ENCODE measurements at places on chromosomes 2 and 18. TPM values are rescaled to one million over a fixed set of nuclear protein-coding genes. Genes with fewer than 3 reads are reported as not detected.
A peak's percentile ranks its signal among the peaks of the same experiment; 100 is the strongest.

- H3K4me1 ChIP-seq, result peaks cover 13% of the 10 kb centered on the region
- H3K27ac ChIP-seq, result no peak overlapping the region
- H3K4me3 ChIP-seq, result no peak overlapping the region
- H3K27me3 ChIP-seq, result no peaks in the 10 kb centered on the region
- no peak for DNase-seq
- H3K36me3 ChIP-seq, result no peaks in the 10 kb centered on the region
These were observed 12.8 kb downstream of the CDC42EP3 start for GRCh38 chr2:37658682-37659081.

GRCh38 chr2:634636-635388 is 42.4 kb downstream of the TMEM18 start:
- H3K27ac ChIP-seq, result no peak overlapping the region
- H3K4me1 ChIP-seq, result no peaks in the 10 kb centered on the region

Gene GCG
- total RNA-seq, result not detected

- no peaks in the 10 kb centered on the region for H3K36me3 ChIP-seq
- no peak for DNase-seq
- H3K4me1 ChIP-seq, result no peaks in the 10 kb centered on the region
- no peak overlapping the region for H3K4me3 ChIP-seq
These were observed 82.9 kb downstream of the GRB14 start for GRCh38 chr2:164538240-164538866.

GRCh38 chr2:217861334-217861877 is 141.4 kb downstream of the TNS1 start:
- DNase-seq, result no peak
- no peak overlapping the region for H3K27ac ChIP-seq
- H3K4me3 ChIP-seq, result no peak overlapping the region
- no peaks in the 10 kb centered on the region for H3K27me3 ChIP-seq
- peaks cover 3% of the 10 kb centered on the region for H3K36me3 ChIP-seq

DNA sequence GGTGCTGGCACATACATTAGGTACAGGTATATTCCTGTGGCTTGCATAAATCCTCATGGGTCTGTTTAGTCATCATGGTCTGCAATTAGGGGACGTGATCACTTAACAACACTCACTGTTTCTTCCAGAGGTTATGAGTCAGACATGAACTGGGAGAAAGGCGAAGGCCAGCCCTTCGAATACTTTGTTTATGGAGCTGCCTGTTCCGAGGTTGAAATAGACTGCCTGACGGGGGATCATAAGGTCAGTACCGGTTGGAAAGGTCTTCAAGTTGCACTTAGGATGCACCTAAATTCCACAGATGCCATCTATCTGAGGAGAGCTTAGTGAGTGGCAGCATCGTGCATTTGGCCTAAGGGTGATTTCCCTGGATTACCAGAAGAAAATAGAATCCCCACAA is 76.9 kb downstream of the AOX1 start:
- H3K4me1 ChIP-seq, result no peaks in the 10 kb centered on the region
- no peaks in the 10 kb centered on the region for H3K36me3 ChIP-seq
- no peaks in the 10 kb centered on the region for H3K27me3 ChIP-seq
- DNase-seq, result no peak
- H3K4me3 ChIP-seq, result no peak overlapping the region
- H3K27ac ChIP-seq, result no peak overlapping the region

Gene TACR1
- total RNA-seq, result 5.1 TPM

Gene KCNE4
- 4.2 TPM for total RNA-seq

- no peak overlapping the region for H3K4me3 ChIP-seq
- no peak for DNase-seq
These were observed 7.2 kb downstream of the RPIA start for GRCh38 chr2:88698498-88699233.

DNA sequence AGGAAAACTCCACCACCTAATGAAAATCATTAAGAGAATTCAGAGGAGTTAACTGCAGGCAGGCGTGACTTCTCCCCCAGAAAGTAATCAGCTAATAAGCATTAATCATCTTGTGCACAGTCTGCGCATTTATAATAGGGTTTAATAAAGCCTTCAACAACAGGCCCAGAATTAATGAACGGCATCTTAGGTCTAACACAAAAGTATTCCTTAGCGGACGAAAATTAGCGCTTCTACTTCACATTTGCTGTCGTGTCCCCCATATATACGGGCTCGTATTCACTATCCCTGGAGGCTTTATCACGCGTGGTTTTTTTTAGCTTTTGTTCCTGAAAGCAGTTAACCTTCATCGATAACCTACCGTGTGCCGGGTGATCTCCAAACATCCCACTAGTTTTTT is 1.8 kb downstream of the ATP8B1 start:
- no peaks in the 10 kb centered on the region for H3K27me3 ChIP-seq
- H3K36me3 ChIP-seq, result no peaks in the 10 kb centered on the region
- DNase-seq, result no peak
- H3K27ac ChIP-seq, result peak overlapping the region; percentile 58
- peak overlapping the region; percentile 67 for H3K4me3 ChIP-seq

- H3K36me3 ChIP-seq, result no peaks in the 10 kb centered on the region
- no peak for DNase-seq
- no peaks in the 10 kb centered on the region for H3K27me3 ChIP-seq
- H3K27ac ChIP-seq, result no peak overlapping the region
These were observed 877.1 kb downstream of the TMEM182 start for GRCh38 chr2:103638978-103639377.

DNA sequence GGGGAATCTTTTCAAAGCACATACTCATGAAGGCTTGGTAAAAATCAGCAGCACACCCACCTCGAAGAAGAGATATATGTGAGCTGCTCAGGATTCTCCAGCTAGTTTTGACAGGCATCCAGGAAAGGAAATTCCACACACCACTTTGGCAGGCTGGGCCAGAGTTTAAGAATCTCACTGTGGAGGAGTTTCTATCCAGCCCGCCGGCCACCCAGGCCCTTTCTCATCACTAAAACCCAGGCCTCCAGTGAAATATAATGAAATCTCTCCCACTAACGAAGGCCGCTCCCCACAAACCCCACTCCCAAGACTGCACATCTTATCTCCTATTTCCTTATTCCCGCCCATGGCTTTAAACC is 202.0 kb downstream of the GLI2 start:
- no peaks in the 10 kb centered on the region for H3K27me3 ChIP-seq
- no peaks in the 10 kb centered on the region for H3K4me1 ChIP-seq
- H3K27ac ChIP-seq, result no peak overlapping the region
- H3K36me3 ChIP-seq, result no peaks in the 10 kb centered on the region

- H3K4me3 ChIP-seq, result no peak overlapping the region
- no peaks in the 10 kb centered on the region for H3K36me3 ChIP-seq
- no peaks in the 10 kb centered on the region for H3K27me3 ChIP-seq
- peak overlapping the region; percentile 60 for H3K27ac ChIP-seq
These were observed 74.1 kb upstream of the SMAD2 start for GRCh38 chr18:48004577-48004976.

DNA sequence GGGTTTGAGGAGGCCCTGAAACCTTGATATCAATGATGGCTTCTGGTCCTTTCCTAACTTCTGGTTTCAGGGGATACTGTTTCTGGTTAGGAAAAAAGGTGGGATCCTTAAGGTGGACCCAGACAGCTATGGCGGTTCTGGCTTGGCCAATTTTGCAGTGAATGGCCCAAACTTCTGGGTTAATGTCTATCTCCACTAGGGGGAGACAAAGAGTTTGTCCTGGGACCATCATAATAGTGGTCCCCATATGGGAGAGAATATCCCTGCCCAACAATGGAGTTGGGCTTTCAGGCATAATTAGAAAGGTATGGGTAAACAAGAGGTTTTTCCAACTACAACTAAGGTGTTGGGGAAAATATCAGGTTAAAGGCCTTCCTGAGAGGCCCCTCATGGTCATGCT is 273.5 kb downstream of the CALCRL start:
- H3K27me3 ChIP-seq, result no peaks in the 10 kb centered on the region
- no peak overlapping the region for H3K4me3 ChIP-seq

Gene TMEM178A
- 5.7 TPM for total RNA-seq

- H3K27ac ChIP-seq, result no peak overlapping the region
- no peak overlapping the region for H3K4me3 ChIP-seq
- DNase-seq, result peak; percentile 78
- no peaks in the 10 kb centered on the region for H3K36me3 ChIP-seq
These were observed 24.6 kb downstream of the DYTN start for GRCh38 chr2:206693399-206694137.

Gene MPP4
- total RNA-seq, result 0.19 TPM

DNA sequence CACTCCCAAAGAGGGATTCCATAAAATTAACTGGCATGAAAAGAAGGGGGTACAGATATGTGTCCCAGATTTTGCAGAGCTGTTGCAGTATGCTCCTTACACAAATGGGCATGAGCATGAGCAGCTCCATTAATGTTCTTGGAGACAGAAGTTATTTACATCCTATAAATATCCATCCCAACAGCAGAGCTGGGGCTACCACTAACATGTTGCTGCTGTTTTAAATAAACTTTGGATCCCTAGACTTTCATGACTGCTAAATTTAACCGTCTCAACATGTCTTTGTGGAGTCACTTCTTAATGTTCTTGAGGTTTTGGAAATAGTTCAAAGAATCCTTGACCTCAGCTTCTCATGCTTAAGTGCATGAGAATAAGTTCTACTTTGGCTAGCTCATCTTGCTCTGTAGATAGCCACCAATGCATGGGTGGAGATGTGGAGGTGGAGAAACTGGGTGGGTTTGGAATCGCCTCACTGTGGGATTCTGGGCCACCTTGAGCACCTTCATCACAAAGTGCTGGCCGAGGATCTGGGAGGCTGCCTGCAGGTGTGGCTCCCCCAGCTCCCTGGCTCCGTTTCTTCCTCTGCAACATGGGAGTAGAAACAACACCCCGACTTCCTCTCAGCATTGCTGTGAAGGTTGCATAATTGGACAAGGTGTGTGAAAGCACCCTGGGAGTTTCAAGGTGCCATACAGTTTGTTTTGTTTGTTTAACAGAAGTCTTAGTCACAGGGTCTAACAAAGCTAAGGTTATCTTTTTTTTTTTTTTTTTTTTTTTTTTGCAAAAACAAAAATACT is 307.2 kb downstream of the MYCN start:
- H3K4me3 ChIP-seq, result no peak overlapping the region
- no peaks in the 10 kb centered on the region for H3K36me3 ChIP-seq
- H3K4me1 ChIP-seq, result no peaks in the 10 kb centered on the region
- no peak overlapping the region for H3K27ac ChIP-seq

- H3K4me3 ChIP-seq, result no peak overlapping the region
- no peaks in the 10 kb centered on the region for H3K36me3 ChIP-seq
- H3K27ac ChIP-seq, result no peak overlapping the region
- H3K4me1 ChIP-seq, result no peaks in the 10 kb centered on the region
- H3K27me3 ChIP-seq, result no peaks in the 10 kb centered on the region
These were observed 409.5 kb upstream of the CWC22 start for GRCh38 chr2:180416627-180417026.

DNA sequence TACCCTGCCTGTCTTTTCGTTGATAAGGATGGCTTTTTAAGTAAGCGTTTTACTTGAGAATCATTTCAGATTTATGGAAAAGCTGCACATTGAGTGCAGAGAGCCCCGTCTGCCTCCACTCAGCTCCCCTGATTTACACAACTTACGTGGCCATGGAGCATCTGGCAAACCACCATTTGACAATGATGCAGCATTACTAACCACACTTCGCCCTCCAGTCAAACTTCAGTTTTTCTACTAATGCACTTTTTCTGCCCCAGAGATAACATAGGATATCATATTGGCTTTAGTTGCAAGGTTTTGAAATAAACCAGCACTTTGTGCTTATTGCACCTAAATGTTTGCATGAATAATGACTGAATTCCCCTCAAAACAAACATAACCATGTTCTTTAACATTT is 165.1 kb upstream of the TPO start:
- H3K27me3 ChIP-seq, result no peaks in the 10 kb centered on the region
- no peak for DNase-seq

GRCh38 chr2:222708274-222708710 is 36.8 kb downstream of the MOGAT1 start:
- H3K4me1 ChIP-seq, result no peaks in the 10 kb centered on the region
- no peaks in the 10 kb centered on the region for H3K36me3 ChIP-seq
- no peak overlapping the region for H3K27ac ChIP-seq
- peak; percentile 75 for DNase-seq

- H3K27ac ChIP-seq, result no peak overlapping the region
- no peak overlapping the region for H3K4me3 ChIP-seq
- H3K4me1 ChIP-seq, result no peaks in the 10 kb centered on the region
- no peaks in the 10 kb centered on the region for H3K27me3 ChIP-seq
- no peak for DNase-seq
- no peaks in the 10 kb centered on the region for H3K36me3 ChIP-seq
These were observed 132.5 kb downstream of the CSRNP3 start for GRCh38 chr2:165601928-165602521.

DNA sequence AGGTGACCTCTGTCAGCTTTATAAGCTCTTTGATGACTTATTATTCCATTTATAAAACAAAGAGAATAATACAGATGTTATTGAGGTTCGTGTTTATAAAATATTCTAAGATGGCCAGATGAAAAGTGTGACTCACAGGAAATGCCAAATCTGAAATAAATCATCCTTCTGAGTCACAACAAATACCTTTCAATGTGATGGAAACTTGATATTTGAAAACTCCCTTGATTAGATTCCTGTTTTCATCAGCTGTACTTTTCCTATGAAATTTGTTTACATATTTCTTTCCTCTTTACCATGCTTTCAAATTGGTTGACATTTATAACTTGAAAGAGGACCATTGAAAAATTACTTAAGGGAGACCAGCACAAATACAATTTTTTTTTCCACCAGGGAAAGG is 30.6 kb upstream of the PPP1R1C start:
- no peak for DNase-seq
- no peak overlapping the region for H3K27ac ChIP-seq
- H3K4me3 ChIP-seq, result no peak overlapping the region
- H3K4me1 ChIP-seq, result no peaks in the 10 kb centered on the region

Gene ZNF521
- total RNA-seq, result 18.0 TPM

DNA sequence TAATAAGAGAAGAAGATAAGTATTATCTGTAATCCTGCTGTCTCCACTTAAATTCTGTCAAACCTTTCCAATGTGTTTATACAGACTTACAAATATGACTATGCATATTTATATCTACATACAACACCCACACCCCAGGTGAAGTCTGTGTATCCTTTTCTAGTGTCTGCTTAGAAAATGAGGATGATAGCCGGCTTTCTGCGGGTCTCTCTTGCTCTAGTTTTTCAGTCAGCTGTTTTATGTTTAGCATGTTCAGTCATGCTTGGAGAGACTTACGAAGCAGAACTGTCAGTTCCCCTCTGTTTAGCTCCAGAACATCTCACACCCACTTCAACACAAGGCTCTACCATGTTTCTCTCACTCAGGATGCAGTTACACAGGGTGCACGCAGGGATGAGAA is 137.3 kb upstream of the NFATC1 start:
- no peak for DNase-seq
- no peaks in the 10 kb centered on the region for H3K4me1 ChIP-seq

Gene CDH20
- 0.16 TPM for total RNA-seq

Gene ALPG
- not detected for total RNA-seq

Gene FN1
- 289 TPM for total RNA-seq

- no peak overlapping the region for H3K27ac ChIP-seq
- peak; percentile 24 for DNase-seq
- no peak overlapping the region for H3K4me3 ChIP-seq
These were observed 63.7 kb upstream of the ITGA4 start for GRCh38 chr2:181393472-181393871.

GRCh38 chr2:9797086-9797485 is 46.2 kb upstream of the TAF1B start:
- H3K4me1 ChIP-seq, result peaks cover 10% of the 10 kb centered on the region
- no peaks in the 10 kb centered on the region for H3K36me3 ChIP-seq
- peak; percentile 31 for DNase-seq
- H3K27ac ChIP-seq, result no peak overlapping the region

GRCh38 chr2:127740665-127741288 is 39.5 kb downstream of the SFT2D3 start:
- no peaks in the 10 kb centered on the region for H3K27me3 ChIP-seq
- H3K4me3 ChIP-seq, result no peak overlapping the region
- no peaks in the 10 kb centered on the region for H3K36me3 ChIP-seq
- H3K27ac ChIP-seq, result no peak overlapping the region
- DNase-seq, result no peak

GRCh38 chr18:62438018-62438329 is 84.9 kb upstream of the ZCCHC2 start:
- no peaks in the 10 kb centered on the region for H3K36me3 ChIP-seq
- H3K27ac ChIP-seq, result peak overlapping the region; percentile 74
- H3K4me3 ChIP-seq, result no peak overlapping the region
- no peak for DNase-seq
- H3K27me3 ChIP-seq, result no peaks in the 10 kb centered on the region

All from kidney (tissue), 22 donors.